ENCODE measurements at places on chromosomes 4 and X.

- no peak for DNase-seq
Observed at GRCh38 chr4:150581641-150582051, 305 bp upstream of the MAB21L2 start.

DNA sequence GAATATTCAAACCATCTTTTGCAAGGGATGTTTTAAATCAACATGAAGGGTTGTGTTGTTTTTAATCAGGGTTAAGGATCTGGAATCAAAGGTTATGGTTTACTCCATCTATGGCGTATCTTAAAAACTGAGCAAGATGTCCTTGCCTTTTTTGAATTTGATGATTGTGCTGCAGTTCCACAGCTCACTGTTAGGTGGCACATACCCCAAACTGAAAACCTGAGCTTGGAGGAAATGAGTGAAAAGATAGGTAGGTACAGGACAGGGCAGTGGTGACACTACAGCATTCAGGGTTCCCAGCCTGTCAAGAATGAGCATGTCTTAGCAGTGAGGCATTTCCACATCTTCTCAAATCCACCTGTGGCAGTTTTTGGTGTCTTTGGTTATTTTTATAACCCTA, 13.1 kb upstream of the EOLA1 start:
- no peak for DNase-seq

GRCh38 chr4:169252339-169253112, 18.2 kb downstream of the SH3RF1 start:
- DNase-seq: no peak

GRCh38 chr4:73914071-73914470, 44.9 kb downstream of the CXCL1 start:
- DNase-seq: no peak

GRCh38 chr4:128879971-128880370, 70.5 kb downstream of the JADE1 start:
- no peak for DNase-seq

DNA sequence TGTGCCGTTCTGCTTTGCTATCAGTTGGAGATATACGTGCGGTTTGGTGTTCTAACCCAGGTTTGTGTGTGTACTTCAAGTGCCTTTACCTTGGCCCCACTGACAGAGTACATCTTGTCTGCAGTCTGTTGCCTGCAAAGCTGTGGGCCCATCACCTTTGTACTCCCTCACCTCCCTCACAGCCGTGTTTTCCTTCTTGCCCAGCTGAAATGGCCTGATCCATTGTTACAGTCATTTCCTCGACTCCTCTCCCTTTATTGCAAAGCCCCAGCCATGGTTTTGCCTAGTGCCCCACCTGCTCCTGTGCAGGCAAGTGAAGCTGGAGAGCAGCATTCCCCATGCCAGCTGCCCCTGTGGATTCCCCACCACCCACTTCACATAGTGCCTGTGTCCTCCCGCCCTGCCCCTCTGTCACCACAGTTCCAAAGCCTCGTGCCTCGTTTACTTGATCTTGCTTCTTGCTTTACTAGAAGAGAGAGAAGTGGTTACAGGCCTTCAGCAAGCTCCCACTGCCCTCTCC, 55.2 kb upstream of the TLR2 start:
- no peak for DNase-seq

GRCh38 chr4:101280866-101281600, 66.3 kb downstream of the PPP3CA start:
- no peak for DNase-seq

DNA sequence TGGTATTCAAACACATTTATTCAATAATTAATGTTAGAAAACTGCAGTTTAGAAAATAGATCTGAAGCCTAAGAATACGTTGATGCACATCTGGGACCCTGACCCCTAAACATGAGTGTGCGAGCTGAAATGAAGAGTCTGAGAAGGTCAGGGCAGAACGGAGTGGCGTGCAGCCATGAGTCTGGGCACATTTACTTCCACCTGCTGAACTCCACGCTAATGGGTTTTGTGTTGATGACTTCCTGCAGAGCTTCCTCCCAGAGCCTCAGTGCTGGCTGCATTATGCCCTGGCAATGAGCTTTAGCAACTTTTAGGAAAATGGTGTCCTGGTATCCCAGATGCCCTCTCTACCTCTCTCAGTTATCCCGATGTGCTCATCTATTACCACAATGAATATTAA, 53.1 kb downstream of the FAM114A1 start:
- DNase-seq: no peak

- no peak for DNase-seq
Observed at GRCh38 chr4:81659051-81659450, 187.3 kb upstream of the RASGEF1B start.

- DNase-seq: no peak
Observed at GRCh38 chr4:124030147-124030546, 633.6 kb downstream of the SPRY1 start.

DNA sequence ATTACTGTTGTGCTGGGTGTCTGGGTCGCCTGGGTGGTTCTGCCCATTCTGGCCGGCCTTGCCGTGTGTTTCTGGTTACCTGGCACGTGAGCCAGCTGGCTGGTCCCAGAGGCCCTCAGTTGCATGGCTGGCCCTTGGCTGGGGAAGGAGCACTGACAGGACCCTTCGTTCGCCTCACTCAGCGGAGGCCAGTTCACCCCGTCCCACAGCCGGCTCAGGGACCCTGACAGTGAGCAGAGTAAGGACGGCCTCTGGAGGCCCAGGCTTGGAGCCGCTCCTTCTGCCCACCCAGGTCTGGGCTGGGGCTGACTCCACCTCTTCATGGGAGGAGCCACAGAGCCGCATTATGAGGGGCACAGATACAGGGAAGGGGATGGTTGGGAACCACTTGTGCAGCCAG, 20.3 kb upstream of the HGFAC start:
- DNase-seq: no peak

- DNase-seq: no peak
Observed at GRCh38 chrX:70479247-70479921, 34.7 kb downstream of the DLG3 start.

- no peak for DNase-seq
Observed at GRCh38 chrX:138638996-138639395, 72.5 kb downstream of the FGF13 start.

DNA sequence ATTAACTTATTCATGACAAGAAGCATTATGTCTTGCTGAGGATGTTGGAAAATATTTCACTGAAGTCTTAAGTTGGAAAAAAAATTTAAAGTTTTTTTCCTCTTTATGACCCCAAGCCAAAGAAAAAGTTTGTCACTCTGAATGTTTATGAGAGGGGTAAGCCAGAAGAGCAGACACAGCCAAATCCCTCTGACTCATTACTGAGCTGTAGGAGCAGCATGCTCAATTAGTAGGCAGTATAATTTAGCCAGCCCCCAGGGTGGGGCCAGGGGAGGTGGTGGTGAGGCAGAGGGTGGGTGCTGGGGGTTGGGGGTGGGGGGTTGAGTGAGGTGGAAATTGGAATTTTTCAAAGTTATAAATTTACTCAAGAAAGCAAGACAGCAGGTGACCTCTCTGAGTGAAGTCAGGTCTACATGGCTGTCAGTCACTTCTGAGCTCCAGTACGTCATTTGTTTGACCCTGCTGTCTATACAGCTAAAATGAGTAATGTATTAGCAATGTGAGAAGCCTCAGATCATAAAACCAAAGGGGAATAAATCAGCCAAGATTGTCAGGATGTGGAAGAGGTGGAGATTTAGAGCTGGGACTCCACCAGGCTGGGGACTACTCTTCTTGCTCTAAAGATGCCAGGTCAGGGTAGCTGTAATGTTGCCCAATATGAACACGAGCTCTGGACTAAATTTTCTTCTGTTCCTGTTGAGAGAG, 98.8 kb upstream of the NDP start:
- DNase-seq: no peak

GRCh38 chrX:45794995-45795337, 594.3 kb upstream of the DIPK2B start:
- DNase-seq: no peak

- DNase-seq: no peak
Observed at GRCh38 chr4:576991-577498, 950 bp upstream of the TMEM271 start.

DNA sequence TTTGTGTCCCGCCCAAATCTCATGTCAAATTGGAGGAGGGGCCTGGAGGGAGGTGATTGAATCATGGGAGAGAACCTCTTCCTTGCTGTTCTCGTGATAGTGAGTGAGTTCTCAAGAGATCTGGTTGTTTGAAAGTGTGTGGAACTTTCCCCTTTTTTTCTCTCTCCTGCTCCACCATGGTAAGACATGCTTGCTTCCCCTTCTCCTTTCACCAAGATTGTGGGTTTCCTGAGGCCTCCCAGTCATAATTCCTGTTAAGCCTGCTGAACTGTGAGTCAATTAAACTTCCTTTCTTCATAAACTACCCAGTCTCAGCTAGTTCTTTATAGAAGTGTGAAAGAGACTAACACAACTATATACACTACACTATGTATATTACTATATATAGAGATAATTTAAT, 697.8 kb upstream of the HS3ST1 start:
- no peak for DNase-seq

DNA sequence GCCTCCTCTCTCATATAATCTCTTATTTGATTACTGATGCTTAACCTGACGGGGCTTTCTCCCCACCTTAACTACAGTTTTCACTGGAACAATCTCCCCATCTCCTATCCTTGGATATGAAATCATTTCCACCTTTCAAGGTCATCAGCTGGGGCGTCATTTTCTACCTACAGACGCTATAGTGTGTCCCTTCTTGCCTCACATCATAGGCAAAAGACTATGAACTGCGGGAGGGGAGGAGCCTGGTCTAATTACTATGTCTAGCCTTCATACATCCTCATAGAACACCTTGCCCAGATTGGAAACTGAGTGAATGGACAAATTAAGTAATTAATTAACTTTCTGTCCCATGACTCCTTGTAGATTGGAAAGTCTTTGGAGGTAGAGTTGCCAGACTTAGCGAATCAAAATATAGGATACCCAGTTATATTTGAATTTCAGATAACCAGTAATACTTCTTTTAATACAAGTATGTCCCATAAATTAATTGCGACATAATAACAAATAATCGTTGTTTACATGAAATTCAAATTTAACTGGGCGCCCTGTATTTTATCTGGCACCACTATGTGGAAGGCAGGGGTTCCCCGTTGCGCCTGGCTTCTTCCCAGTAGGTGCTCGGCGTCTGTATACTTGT, 752 bp upstream of the ATP6AP2 start:
- DNase-seq: no peak

GRCh38 chrX:151870602-151871001, 42.1 kb upstream of the MAGEA4 start:
- DNase-seq: no peak

DNA sequence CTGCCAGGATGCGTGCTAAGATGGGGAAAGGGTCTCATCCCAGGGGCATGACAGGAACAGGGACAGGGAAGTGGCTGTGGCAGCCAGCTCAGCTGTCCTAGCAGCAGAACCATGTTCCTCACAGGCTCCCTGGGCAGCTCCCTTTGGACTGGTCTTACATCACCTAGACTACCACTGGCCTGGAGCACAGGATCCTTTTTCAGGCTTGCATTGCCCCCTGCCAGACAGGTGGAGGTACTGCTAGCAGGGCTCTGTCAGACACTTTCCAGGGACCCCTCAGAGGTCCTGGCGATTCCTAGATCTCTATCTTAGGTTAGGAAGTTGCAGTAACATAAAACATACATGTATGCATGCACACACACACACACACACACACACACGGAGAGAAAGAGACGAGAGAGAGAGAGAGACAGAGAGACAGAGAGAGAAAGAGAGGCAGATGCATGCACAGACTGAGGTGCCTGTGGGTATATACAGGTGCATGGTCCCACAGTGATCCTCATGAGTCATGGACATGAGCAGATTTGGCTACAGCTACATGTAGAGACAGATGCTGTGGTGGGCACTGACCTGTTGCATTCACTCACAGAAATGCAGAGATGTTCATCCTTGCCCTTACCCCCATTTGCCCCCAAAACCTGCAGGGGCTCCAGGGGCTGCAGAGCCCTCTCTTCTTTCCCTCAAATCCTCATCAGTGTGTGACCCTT, 63.6 kb downstream of the STARD8 start:
- no peak for DNase-seq

DNA sequence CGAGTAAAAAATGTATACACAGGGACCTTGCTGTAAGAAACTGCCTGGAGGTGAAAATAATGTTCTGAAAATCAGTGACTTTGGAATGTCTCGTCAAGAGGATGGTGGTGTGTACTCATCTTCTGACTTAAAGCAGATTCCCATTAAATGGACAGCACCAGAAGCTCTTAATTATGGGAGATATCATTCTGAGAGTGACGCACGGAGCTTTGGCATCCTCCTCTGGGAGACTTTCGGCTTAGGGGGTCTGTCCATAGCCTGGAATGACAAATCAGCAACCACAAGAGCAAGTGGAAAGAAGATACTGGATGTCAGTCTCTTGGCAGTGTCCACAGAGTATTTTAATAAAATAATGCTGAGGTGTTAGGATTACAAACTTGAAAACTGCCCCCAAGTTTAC, 129.4 kb downstream of the THOC2 start:
- no peak for DNase-seq

GRCh38 chr4:182644683-182645050, 272.5 kb downstream of the DCTD start:
- no peak for DNase-seq

DNA sequence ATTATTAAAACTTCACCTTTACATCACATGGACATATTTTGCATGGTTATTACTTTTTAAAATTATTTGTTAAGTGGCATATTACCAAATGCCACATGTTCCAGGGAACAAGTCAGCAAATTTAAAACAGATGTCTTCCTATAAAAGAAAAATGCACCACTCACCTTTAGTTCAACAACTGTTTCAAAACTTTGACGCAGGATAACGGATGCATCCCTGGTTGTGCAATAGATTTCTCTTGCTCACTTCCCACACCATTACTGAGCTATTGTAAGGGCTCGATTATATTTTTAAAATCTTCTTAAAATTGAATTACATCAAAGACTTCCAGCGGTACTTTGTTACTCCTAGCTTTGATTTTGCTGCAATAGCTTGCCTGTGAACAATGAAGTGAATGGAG, 93.0 kb upstream of the ARHGAP24 start:
- DNase-seq: no peak

DNA sequence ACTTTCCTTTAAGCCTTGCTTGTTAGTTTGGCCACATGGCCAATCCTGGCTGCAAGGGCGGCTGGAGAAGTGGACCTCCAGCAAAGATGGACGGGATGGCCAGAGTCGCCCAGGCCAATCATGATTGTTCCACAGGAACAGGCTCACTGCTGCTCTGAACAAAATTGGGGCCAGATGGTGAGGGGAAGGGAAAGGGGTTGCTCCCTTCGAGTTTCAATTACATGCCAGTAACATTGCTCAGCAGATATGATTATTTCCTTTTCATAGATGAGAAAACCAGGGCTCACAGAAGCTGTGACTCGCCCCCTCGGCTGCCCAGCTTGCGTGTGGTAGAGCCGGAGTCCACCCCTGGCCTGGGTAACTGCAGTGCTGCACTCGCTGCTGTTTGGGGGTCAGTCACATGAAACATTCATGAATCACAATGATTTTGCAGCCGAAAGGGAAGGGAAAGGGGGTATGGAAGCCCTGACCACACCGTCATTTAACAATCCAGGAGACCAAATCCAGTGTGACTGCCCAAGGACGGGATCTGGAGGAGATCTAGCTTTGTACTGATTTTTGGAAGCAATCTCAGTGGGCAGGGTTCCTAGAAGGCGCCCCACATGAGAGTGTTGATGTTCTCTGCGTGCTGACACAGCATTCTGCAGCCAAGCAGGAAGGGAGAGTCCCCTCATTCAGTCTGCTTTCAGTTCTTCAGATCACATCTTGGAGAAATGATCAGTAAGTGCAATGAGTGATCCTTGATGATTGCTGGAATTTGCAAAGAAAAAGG, 77.3 kb upstream of the MSX1 start:
- no peak for DNase-seq
